ENCODE measurements at places on chromosomes 1 and 21.

- no peak for DNase-seq
These were observed 33.2 kb upstream of the CDC42BPA start for GRCh38 chr1:227351443-227351842.

DNA sequence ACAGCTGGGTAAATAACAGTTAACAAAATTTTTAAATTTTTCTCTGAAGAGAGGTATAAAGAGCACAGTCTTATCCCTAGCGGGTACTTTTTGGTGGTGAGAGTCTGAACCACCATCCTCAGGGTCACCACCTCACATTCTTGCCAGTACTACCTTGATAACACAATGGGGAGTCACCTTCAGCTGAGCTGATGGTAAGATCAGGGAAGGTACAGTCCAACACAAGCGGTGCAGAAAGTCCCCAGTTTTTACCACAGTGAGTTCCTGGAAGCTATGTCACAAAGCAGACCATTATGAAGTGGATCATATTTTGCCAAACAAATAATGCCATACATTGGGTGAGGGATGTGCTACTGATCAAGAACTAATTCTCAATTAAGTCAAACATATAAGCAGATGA is 176.9 kb downstream of the FASLG start:
- DNase-seq, result peak; percentile 71

DNA sequence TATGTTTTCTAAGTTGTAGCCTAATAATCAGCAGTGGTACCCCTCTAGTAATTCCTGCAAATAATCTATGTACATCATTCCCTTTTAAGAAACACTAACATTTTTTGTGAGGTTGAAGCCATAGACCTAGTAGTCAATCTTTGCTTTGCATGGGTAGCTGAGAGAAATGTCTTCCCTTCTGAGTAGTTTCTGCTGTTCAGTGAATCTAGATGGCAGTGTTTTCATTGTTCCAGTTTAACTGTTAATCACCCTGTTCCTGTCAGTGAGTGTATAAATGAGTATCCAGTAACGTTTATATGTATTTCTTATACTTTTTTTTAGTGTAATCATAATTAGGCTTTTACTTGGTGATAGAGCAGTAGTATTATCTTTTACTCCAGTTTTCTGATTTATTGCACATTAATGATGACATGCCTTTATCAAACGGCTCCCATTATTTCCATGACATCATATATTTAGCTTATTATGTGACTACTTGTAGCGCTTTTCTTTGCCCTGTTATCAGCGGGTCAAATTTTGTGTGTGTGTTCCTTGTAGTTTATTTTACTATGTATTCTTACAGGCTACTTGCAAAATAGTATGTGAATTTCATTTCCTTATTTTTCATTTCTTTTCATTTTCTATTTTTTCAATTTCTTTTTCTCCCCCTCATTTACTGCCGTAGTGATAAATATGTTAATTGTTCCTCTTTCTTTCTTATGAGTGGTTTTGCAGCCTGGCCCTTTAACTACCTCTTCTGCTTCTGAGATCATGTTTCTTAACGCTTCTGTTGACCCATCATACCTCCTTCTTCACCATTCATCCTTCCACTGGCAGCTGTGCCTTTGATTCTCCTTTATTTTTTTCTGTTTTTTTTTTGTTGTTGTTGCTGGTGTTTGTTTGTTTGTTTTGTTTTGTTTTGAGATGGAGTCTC is 18.8 kb downstream of the CEP350 start:
- DNase-seq, result no peak

DNA sequence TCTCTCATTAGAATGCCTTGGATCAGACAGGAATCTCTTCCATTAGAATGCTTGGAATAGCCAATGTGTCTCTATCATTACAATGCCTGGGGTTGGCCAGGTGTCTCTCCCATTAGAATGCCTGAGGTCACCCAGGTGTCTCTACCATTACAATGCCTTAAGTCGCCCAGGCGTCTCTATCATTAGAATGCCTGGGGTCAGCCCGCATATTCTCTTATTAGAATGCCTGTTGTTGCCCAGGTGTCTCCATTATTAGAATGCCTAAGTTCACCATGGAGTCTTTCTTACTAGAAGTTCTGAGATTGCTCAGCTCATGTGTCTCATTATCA is 60.2 kb downstream of the RNF187 start:
- DNase-seq, result no peak

DNA sequence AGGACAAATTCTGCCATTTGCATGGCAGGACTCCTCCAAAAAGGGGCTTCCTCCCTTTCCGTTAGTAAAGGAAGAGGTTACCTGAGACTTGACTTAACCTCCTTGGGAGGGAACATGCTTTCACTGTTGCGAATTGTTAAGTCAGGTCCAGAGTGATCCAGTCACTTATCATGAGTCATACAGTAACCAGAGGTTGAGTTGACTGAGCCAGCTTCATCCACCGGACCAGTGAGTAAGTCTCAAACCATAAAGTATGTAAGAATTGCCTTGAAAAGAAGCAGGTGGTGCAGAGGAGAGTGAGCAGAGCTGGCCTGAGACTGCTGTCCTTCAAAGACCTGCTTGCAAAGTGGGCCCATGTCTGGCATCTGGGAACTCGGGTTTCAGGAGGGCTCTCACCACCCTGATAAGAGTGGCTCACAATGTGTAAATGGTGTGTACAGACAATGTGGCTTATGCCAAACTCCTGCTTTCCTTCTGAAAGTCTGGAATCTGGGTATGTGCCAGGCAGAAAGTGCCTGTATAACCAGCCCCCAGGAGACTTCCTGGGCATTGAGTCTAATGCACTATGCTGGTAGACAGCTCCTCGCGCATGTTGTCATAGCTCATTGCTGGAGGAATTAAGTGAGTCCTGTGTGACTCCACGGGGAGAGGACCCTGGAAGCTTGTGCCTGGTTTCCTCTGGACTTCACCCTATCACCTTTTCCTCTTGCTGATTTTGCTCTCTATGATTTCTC is 84.3 kb upstream of the KLHDC7A start:
- DNase-seq, result no peak

GRCh38 chr1:19418503-19418971 is 66.8 kb downstream of the CAPZB start:
- no peak for DNase-seq

DNA sequence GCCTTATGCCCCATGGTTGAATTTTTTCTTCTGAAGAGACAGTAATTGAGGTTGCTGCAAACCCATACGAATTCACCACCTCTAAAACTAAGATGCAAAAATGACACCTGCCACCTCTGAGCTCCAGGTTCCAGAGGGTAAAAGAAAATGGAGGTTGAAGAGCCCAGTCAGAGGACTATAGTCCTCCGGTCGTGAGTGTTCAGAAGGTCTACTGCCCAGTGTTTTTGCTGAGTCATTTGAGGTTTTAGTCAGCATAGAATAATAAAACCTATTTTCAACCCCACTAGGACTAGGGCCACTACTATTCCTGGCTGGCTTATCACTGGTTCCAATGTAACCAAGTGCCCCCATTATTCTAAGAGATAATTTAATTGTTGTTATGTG is 12.9 kb upstream of the SLAMF7 start:
- DNase-seq, result no peak

DNA sequence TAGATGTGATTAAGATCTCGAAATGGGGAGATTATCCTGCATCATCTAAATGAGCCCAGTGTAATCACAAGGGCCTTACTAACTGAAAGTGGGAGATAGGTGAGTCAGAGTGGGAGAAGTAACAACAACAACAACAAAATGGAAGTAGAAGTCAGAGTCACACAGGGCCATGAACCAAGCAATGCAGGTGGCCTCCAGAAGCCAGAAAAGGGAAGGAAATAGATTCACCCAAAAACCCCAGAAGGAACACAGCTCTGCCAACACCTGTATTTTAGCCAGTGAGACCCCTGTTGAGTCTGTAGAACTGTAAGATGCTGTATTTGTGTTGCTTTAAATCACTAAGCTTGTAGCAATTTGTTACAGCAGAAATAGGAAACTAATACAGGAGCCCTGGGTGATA is 4.1 kb downstream of the TAGLN2 start:
- no peak for DNase-seq

- no peak for DNase-seq
These were observed 24.9 kb upstream of the FMO2 start for GRCh38 chr1:171160211-171160610.

- DNase-seq, result no peak
These were observed 18.3 kb downstream of the NECAP2 start for GRCh38 chr1:16458831-16459230.

DNA sequence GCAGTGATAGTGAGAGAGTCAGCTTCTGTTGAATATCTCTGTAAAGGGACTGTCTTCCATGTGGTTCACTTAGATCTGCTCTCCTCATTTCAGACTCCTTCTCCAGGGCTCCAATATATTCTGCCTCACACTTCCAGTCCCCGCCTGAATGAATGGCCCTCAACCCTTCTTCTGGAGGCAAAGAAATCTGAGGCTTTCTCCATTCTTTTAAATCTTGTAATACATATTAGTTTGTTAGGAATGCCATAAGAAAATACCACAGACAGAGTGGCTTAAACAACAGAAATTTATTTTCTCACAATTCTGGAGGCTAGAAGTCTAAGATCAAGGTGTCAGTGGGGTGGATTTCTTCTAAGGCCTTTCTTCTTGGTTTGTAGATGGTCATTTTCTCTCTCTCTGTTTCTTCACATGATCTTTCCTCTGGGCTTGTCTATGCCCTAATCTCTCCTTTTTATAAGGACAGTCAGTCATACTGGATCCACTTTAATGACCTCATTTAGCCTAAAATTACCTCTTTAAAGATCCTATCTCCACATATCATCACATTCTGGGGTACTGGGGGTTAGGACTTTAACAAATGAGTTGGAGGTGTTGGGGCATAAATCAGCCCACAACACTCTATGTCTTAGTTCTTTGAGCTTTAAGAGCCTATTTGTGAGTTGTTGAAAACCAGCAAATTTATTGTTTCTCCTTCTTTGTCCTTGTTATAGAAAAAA is 128.5 kb upstream of the KCNK2 start:
- DNase-seq, result no peak

DNA sequence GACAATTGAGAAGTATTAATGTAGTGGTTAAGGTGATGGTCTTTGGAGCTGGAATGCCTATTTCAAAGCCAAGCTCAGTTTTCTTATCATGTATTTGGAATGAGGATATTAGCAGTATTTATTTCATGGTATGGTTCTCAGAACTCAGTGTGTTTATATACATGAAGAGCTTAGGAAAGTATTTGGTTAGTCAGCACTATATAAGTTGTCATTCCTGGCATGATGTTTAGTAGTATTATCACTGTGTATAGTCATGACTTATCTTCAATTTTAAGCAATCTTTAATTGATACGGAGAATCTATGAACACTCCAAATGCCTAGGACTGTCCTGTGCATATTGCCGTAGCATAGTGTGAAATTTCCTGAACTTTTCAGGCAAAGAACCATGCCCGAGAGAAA is 501.9 kb upstream of the USP24 start:
- no peak for DNase-seq

DNA sequence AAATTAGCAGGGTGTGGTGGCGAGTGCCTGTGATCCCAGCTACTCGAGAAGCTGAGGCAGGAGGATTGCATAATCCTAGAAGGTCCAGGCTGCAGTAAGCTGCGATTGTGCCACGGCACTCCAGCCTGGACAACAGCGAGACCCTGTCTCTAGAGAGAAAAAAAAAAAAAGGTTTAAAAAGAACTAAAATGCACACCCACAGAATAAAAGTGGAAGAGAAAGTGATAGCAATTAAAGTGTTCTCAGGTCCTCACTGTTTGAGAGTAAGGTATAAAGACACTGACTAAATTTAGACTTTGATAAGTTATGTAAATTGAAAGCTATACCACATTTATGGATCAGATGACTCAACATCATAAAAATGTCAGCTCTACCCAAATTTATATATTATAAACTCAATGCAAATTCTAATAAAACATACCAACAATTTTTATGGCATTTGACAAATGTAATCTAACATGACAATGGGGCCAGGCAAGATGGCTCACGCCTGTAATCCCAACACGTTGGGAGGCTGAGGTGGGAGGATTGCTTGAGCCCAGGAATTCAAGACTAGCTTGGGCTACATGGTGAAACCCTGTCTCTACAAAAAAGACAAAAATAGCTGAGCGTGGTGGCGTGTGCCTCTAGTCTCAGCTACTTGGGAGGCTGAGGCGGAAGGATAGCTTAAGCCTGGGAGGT is 11.8 kb downstream of the ZBTB17 start:
- DNase-seq, result no peak

Measured in natural killer cell treated with Interleukin-12 subunit alpha and Interleukin-12 subunit beta and Interleukin-15 and Interleukin-18, amount 100 ng/mL, for 72 hours (primary cell).